Daoy (cell line): ENCODE measurements at places on chromosomes 4 and X. TPM values are rescaled to one million over a fixed set of nuclear protein-coding genes. Genes with fewer than 3 reads are reported as not detected.

DNA sequence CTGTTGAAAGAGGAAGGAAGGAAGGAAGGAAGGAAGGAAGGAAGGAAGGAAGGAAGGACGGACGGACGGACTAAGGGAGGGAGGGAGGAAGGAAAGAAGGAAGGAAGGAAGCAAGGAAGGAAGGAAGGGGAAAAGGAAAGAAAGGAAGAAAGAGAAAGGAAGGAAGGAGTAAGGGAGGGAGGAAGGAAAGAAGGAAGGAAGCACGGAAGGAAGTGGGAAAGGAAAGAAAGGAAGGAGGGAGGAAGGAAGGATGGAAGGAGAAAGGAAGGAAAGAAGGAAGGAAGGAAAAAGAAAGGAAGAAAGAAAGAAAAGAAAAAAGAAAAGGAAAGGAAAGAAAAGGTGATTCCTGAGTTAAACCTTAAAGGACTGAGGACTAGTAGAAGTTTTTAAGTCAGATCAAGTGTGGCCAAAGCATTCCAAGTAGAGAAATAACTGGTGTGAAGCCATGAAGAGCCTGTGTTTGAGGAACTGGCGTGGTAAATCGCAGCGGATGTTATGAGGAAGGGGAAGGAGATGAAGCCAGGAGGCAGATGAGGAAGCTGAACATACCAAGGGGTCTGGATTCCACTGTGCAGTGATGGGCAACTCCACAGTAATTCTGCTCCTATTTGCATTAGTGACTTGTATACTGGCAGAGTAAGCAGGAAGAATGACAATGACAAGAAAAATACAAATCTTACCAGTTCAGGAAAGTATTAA lies 163.5 kb downstream of the MGST2 start:
- no peak for DNase-seq

- no peak for DNase-seq
These were observed 18.6 kb downstream of the SEC24D start for GRCh38 chr4:118817178-118817930.

DNA sequence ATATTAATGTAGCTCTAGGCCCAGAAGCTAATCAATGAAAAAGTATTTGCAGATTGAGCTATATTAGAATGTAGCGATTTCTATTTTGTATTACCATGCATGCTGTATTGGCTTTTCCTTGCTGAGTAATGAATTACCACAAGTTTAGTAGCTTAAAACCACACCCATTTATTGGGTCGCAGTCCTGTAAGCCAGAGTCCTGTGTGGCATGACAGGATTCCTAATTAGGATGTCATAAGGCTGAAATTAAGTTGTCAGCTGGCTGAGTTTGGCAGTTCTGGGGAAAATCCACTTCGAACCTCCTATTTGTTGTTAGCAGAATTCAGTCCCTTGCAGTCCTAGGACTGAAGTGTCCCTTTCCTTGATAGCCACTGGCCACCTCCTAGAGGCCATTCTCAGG lies 50.3 kb upstream of the HHIP start:
- no peak for DNase-seq

GRCh38 chr4:53419208-53419607 lies 41.8 kb downstream of the FIP1L1 start:
- DNase-seq = no peak

- no peak for DNase-seq
These were observed 83.3 kb downstream of the C4orf33 start for GRCh38 chr4:129179276-129179675.

GRCh38 chr4:91267543-91267942 lies 1036.2 kb upstream of the GRID2 start:
- DNase-seq = no peak

DNA sequence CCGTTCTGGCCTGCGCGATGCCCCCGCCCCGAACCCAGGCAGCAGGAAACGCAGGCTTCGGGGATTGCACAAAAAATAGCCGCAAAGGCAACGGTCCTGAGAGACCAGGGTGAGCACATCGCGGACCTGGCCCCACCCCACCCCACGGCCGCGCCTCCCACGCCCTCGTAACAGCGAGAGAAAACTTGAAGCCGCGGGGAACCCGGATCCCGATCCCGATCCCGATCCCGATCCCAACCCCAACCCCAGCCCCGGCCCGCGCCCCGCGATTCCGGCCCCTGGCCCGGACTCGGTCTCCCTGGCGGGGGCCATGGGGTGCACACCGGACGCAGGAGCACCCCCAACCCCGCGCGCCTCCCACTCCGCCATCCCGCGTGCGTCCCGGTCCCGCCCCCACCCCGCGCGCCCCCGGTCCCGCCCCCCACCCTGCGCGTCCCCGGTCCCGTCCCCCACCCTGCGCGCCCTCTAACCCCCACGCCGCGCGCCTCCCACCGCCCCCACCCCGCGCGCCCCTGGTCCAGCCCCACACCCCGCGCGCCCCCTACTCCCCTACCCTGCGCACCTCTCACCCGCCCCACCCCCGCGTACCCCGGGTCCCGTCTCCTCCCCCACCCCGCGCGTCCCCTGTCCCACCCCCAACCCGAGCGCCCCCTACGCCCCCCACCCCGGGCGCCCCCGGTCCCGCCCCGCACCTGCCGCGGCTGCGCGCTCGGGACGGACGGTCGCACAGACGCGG lies 29.0 kb downstream of the NOP14 start:
- peak; percentile 32 for DNase-seq

GRCh38 chr4:26856906-26857277 lies 3.7 kb upstream of the STIM2 start:
- DNase-seq = no peak

- DNase-seq = no peak
These were observed 8.5 kb downstream of the TRIM2 start for GRCh38 chr4:153212736-153213135.

DNA sequence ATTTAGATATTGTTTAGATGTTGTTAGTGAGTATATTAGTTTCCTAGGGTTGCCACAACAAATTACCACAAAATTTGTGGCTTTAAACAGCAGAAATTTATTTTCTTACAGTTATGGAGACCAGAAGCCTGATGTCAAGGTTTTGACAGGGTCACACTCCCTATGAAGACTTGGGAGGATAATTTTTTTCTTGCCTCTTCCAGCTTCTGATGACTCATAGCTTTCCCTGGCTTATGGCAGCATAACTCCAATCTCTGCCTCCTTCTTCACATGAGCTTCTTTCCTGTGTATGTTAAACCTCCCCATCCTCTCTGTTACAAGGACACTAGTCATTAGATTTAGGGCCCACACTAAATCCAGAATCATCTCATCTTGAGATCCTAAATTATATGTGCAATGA lies 20.9 kb upstream of the RAB40A start:
- DNase-seq = no peak

GRCh38 chrX:45668686-45669443 lies 468.2 kb upstream of the DIPK2B start:
- DNase-seq = peak; percentile 88

DNA sequence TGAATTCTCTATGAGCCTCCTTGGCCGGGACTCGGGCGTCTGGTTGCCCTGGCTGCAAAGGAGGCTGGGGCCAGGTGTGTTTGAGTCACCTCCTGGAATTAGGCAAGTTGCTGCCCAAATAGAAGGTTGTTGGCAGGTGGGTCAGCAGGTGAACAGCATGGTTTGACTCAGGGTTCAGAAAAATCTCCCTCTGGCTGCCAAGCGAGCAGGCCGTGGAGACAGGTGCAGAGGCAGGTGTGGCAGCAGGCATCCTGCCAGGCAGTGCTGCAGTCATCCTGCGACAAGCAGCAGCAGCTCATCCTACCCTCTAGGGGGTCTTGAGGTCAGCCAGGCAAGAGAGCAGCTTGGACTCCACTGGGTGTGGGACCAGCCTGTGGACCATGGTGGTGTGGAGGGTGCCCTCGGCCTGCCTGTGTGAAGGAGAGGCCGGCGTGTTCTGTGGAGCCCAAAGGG lies 8.2 kb downstream of the MSANTD1 start:
- no peak for DNase-seq

GRCh38 chrX:85836868-85837267 lies 210.5 kb downstream of the CHM start:
- no peak for DNase-seq

DNA sequence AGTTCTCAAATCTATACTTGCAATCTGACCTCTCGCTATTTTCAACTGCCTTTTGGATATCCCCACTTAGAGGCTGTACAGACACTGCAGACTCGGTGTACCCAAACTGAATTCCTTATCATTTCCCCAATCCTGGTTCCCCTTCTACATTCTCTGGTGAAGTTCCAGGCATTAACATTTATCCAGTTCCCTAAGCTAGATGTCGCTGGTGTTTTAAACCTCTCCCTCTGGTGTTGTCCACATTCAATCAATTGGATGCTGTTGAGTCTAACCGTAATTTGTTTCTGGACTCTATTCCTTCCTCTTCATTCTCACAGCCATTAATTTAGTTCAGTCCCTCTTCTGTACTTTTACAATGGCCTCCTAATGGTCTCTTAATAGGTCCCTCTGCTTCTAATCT lies 7.2 kb upstream of the STK26 start:
- DNase-seq = no peak

- DNase-seq = peak; percentile 26
These were observed 149.9 kb downstream of the AMMECR1 start for GRCh38 chrX:110167952-110168451.

GRCh38 chrX:44433556-44433955 lies 90.1 kb upstream of the EFHC2 start:
- no peak for DNase-seq

DNA sequence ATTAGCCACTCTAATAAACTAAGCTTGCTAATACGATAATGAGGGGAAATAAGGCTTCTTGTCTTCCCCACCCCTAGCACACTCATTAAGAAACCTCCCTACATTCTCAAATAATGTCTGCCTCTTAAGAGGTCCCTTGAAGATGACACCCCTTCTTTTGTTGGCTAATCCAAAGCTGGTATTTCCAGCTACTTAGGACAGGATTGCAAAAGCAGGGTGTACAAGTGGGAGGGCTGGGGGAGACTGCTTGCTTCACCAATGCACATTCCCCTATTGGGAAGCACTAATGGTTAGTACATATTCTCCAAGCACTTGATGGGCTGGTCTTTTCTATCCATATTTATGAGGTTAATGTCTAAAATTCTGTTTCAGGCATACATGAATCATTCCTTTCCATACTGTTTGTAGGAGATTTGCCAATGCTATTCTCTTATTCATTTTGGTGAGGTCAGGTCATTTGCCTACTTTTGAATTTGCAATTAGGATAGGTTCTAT lies 16.8 kb upstream of the TIMM8A start:
- DNase-seq = no peak

DNA sequence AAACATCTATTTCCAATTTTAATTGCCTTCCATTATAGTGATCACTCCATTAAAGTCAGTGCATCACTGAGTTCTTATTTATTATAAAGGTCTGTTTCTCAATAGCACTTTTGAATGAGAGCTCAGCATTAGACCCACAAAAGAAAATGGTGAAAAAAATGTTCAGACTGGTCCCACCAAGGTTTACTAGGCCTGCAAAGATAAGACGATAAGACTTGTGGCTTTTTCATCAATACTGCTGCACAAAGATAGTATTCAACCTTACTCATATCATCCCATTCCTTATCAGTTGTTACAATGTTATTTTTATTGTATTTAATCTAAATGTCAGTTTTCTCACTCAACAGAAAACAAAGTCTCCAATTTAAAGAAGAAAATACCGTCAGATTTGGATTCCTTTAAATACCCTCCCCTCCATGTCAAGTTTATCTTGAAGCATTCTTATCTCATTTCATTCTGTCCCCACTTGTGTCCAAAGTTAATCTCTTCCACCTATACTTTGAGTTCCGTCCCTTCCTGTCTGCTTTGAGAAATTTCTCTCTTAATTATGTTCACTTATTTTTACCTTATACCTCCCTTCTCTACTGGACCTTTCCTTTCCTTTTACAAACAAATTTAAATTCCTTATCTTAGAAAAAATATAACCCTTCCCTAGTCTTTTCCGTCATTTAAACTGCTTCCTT lies 140.0 kb downstream of the GASK1B start:
- DNase-seq = no peak

DNA sequence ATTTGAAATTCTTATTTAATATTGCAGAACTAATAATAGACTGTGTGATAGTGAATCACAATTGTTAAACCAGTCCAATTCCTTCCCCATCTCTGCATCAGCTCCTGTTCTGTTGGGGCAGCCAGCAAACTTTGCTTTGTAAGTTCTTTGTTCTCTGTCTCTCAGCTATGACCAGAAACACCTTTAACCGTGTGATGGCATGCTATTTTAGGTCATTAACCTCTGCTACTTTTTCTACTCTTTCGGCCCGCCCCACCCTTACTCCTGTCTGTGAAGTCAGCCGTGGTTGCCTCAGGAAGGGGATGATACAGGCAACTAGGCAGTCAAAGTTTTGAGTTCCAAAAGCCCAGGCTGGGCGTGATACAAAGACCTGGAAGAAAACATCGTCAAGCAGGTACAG lies 51.3 kb upstream of the EGFL6 start:
- no peak for DNase-seq

DNA sequence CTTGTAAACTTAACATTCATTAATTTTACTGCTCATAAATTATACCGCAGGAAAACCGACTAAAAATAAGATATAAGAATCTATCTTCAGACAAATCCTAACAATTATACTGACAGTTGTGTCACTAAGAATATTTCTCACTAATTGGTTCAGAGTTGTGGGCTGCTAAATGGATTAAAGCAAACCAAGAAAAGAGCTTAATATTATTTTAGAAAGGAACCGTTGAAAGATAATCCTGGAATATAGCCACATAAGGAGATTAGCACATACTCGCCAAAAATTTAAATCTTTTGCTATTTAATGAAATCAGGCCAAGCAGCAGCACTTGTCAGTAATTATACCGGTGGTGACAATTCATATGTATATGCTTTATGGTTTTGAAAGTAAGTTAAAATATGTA lies 132.8 kb downstream of the SLIT2 start:
- no peak for DNase-seq

DNA sequence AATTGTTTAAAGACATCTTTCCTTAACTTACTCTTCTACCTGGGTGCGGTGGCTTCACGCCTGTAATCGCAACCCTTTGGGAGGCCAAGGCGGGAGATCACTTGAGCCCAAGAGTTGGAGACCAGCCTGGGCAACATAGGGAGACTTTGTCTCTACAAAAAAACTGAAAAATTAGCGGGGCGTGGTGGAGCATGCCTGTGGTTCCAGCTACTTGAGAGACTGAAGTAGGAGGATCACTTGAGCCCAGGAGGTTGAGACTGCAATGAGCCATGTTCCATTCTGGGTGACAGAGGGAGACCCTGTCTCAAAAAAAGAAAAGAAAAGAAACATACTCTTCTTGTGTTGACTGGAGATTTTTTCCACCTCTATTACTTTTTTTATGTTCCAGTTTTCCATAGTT lies 181.9 kb downstream of the RAPGEF2 start:
- no peak for DNase-seq

DNA sequence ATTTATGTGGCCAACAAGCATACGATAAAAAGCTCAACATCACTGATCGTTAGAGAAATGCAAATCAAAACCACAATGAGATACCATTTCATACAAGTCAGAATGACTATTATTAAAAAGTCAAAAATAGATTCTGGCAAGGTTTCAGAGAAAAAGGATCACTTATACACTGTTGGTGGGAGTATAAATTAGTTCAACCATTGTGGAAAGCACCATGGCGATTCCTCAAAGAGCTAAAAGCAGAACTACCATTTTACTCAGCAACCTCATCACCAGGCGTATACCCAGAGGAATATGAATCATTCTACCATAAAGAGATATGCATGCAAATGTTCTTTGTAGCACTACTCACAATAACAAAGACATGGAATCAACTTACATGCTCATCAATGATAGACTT lies 478.7 kb upstream of the GALNTL6 start:
- no peak for DNase-seq

The LPAR4 gene
- not detected in 2 replicates for total RNA-seq

The GAB3 gene
- total RNA-seq = 0.11 and 0.21 TPM in 2 replicates

The CSAG2 gene
- total RNA-seq = not detected in 2 replicates

The NAP1L2 gene
- total RNA-seq = 10.2 and 12.9 TPM in 2 replicates

The PCDH19 gene
- 0.06 TPM in 1 of 2 replicates, not detected in the other for total RNA-seq

The ANOS1 gene
- total RNA-seq = not detected in 2 replicates

The SYNPO2 gene
- total RNA-seq = 0.11 and 0.86 TPM in 2 replicates

The RAP2C gene
- total RNA-seq = 13.3 and 15.4 TPM in 2 replicates
